ENCODE measurements at places on chromosomes 2 and 18.

- DNase-seq, result no peak
Observed at GRCh38 chr18:67733088-67733487, 216.6 kb upstream of the DSEL start.

DNA sequence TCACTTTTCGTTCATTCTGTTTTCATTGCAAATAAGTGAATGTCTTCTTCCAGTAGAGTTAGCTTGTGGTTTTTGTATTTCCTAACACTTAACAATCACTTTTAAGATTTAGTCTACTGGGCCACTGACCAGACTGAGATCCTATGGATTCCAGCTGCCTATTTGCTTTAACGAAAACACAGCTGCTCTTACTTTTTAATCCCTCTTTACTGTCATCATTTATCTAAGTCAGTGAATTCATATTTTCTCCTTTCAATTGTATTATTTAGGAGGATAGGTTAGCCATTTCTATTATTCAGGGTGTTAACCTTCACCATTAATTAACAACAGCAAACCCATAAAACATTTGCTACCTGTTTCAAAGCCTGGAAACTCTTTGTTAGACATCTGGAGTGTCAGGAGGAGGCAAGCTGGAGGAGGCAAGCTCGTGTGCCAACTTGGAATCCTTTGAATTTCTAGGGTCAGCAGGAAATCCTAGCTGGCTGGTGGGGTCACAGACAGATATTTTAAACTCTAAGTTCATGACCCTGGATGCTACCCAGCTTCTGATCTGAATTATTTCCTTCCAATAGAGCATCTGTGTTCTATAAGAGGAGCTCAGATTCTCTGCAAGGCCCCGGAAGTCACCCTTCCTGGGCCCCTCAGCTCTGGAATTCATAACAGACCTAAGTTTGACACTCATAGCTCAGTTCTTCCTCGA, 385.3 kb downstream of the RBM43 start:
- DNase-seq, result no peak

DNA sequence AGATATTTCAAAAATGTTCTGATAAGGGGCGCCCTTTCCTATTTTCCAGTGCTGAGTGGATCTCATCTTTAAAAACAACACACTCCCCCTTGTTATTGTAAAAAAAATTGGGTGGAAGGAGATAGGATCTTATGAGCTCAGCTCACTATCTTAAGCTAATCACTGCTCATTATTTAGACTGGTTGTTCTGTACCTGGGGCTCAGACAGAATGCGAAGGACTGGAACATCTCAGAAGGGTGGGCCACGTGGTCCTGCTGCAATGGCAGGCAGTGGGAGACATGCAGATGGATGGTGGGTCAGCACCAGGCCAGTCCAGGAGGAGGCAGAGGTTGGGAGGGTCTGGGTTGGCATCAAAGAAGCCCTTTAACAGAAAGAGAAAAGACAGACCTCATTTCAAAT, 48.3 kb upstream of the GPR155 start:
- no peak for DNase-seq

- no peak for DNase-seq
Observed at GRCh38 chr2:170680172-170680941, 34.8 kb upstream of the SP5 start.

GRCh38 chr2:205706769-205707381, 24.6 kb downstream of the NRP2 start:
- peak; percentile 77 for DNase-seq

- DNase-seq, result no peak
Observed at GRCh38 chr2:99816908-99817307, 325.5 kb downstream of the AFF3 start.

DNA sequence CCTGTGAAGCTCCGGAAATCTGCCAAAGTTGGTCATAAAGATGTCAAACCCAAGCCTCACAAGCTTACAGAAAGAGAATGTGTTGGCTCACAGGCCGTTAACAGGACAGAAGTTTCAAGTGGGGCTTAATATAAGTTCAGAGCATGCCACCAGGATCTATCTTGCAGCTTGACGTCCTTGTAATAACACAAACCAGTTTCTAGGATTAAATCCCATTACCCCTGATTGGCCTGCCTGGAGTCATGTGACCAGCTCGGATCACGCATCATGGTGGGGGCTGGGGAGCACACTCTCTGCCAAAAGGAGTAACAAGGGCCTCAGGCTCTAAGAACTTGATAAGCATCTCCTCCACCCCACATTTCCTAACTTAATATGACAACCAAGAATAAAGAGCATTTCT, 38.9 kb upstream of the SCG2 start:
- no peak for DNase-seq

- no peak for DNase-seq
Observed at GRCh38 chr2:104804148-104804890, 49.6 kb upstream of the POU3F3 start.

GRCh38 chr2:42256505-42256904, 87.4 kb downstream of the EML4 start:
- peak; percentile 7 for DNase-seq

GRCh38 chr2:19664646-19665045, 237.1 kb downstream of the TTC32 start:
- no peak for DNase-seq

DNA sequence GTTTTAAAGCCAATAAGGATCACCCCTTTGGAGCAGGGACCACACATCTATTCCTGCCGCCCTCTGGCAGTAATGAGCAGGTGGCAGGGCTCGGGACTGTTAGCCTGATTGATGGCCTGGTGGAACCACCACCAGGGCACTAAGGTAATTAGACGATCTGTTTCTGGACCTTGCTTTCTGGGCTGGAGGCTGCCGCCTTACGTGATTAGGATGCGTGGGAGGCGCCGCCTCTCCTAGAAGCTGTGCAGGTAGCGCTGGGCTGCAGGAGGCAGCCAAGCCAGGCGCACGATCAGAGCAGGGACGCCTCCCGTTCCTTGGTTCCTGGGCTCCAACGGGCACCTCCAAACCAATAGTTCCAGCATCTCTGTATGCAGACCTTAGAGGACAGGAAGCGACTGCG, 242.6 kb upstream of the RAB12 start:
- DNase-seq, result no peak

DNA sequence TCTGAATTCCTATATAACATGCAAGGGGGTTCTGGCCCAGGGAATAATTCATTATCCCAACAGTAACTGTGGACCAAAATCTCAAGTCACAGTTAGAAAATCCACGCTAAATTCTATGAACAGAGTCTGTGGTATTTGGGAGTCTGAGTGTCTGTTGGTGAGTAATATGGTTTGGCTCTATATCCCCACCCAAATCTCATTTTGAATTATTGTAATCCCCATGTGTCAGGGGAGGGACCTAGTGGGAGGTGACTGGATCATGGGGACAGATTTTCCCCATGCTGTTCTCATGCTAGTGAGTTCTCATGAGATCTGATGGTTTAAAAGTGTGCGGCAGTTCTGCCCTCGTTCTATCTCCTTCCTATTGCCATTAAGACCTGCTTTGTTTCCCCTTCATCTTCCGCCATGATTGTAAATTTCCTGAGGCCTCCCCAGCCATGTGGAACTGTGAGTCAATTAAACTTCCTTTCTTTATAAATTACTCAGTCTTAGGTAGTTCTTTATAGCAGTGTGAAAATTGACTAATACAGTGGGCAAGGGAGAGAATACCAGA, 68.3 kb downstream of the NBAS start:
- no peak for DNase-seq

GRCh38 chr2:238467062-238467461, 40.3 kb downstream of the ASB1 start:
- DNase-seq, result no peak

DNA sequence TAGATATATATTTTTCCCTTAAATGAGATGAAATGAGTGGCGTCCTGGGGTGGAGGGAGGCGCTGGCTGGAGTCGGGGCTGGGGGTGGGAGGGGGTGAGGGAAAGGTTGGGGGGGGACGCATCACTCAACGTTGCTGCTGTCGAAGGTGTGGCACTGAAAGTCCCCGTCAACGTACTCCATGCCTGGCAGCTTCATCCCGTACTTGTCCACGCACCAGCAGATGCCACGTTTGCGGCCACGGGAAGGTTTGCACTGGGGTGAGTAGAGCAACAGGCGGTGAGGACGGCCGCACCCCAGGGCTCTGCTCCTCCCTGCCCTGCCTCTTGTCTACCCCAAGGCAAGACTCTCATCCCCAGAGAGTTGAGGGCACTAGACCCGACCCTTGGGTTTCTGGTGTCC, 18.7 kb downstream of the IGFBP5 start:
- no peak for DNase-seq

- DNase-seq, result peak; percentile 58
Observed at GRCh38 chr2:113124181-113124961, 3.0 kb upstream of the IL1RN start.

GRCh38 chr2:28752631-28753376, 1.2 kb downstream of the PPP1CB start:
- DNase-seq, result no peak

DNA sequence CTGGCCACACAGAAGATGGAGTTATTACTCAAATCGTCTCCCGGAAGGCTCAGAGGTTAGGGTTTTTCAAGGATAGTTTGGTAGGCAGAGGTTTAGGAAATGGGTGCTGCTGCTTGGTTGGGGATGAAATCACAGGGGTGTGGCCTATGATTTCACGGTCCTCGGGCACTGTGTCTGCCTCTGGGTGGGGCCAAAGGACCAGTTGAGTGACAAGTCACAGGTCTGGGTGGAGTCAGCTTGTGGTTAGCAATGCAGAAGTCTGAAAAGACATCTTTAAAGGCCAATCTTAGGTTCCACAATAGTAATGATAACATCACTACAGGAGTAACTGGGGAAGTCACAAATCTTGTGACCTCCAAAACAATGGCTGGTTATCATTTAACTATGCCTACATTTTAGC, 387.8 kb downstream of the ZNF521 start:
- DNase-seq, result peak; percentile 0

GRCh38 chr18:51133580-51134160, 63.8 kb downstream of the MEX3C start:
- DNase-seq, result no peak

GRCh38 chr18:31610286-31611205, 18.9 kb downstream of the TTR start:
- no peak for DNase-seq

DNA sequence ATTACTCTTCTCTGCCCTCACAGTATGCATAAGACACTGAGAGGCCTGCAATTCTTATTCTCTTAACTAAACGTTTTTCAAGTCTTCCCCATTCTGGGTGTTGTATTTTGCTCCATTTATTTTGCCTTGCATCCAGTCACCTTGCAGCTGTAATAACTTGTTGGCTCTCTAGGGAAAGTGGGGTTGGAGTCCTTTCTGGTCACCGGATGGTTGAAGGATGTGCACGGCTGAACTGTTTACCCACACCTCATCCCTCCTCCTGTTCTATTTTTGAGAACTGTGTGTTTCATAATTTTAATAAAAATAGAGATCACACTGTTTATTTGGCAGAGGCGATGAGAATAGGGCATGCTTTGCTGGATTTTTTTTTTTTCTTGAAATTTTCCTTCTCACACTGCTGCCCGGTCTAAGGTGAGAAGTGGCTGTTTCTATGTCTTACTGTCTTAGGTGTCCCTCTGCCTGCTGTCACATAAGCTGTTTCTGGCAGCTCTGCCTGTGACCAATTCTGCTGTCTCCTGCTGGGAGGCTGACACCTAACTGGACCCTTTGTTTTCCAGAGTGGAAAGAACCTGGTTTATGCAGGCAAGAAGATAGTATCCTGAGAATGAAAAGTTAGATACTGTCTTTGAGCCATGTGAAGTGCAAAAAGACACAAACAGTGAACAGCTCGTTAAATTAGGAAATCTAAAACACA, 342.6 kb downstream of the DPP10 start:
- DNase-seq, result no peak

DNA sequence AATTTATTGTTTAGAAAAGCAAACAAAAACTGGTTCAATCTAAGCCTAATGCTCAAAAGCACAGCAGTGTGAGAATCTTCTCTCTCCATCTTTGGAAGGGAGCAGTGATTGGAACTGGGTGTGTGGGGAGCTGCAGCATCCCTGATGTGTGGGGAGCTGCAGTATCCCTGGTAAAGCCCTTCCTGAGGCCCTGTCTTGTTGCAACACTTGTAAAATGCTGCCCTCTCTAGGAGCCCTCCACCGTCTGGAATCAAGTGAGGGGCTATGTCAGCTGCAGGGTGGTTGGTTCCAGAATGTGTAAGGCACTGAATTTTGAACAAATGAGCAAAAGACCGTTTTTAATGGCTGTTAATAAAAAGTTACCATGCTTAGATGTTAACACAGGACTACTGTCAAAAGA, 147.7 kb upstream of the RAB12 start:
- DNase-seq, result no peak

- no peak for DNase-seq
Observed at GRCh38 chr2:223820549-223820948, 16.8 kb downstream of the AP1S3 start.

DNA sequence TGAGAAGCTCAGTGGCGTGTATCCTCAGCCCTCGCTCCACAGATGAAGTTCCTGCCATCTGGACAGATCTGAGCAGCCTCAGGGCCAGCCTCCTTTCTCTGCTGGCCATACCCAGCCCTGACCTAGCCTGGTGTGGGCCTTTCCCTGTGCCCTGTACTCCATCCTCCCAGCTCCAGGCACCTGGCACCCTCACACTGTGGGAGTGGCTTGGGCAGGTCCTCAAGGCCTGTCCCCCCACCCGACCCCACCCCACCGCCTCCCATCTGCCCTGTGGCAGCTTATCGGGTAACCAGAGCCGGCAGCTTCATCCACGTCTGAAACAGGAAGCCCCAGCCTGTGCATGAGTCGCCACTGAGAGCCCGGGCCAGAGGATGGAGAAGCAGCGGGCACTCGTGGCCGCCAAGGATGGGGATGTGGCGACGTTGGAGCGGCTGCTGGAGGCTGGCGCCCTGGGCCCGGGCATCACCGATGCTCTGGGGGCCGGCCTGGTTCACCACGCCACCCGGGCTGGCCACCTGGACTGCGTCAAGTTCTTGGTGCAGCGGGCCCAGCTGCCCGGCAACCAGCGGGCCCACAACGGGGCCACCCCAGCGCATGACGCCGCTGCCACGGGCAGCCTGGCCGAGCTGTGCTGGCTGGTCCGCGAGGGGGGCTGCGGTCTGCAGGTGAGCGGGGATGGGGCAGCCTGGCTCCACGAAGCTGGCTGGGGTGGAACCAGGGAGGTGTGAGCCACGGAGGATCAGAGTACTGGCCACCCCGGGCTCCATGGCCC, at the start of gene ESPNL:
Gene ESPNL (plus strand): TSS at position 292 of the 772 bp plus-strand sequence. CDS start 80 bp downstream, at position 372.
- no peak for DNase-seq

DNA sequence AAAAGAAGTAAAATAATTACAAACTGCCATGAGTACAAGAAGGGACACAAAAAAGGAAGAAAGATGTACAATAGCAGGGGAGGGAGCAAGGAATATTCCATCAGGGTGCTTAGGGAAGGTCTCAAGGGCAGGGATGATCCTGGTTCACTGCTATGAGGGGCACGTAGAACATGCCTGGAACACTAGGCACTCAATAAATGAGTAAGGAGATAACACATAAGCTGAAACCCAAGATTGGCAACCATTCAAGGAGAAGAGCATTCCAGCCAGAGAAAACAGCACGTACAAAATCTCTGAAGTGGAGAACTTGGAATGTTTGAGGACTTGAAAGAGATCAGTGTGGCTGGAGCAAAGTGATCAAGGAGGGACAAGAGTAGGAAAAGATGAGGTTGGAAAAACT, 103.2 kb downstream of the FAM161A start:
- DNase-seq, result no peak

DNA sequence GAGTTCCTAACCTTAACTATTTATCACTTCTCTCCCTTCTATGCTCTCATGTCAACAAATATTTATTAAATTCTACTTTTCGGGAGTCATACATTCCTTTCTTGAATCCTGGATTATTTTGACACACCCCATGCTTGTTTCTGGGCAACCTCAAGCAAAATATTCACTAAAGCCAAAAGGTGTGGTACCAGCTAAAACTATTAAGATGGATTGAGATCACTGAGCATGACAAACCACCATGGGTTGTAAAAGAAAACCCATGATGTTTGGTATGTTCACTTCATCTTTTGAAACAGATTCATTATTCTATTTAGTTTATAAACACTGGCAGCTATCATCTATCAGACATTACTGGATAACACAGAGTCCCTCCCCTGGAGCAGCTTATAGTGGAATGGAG, 32.5 kb downstream of the DPP4 start:
- no peak for DNase-seq
